H1 (cell line): ENCODE measurements at places on chromosomes 13 and 19. TPM values are rescaled to one million over a fixed set of nuclear protein-coding genes. Genes with fewer than 3 reads are reported as not detected.

The CGB7 gene
- 0.52 and 1.2 TPM in 2 replicates for total RNA-seq

The KIR2DL1 gene
- not detected in 2 replicates for total RNA-seq

The TICAM1 gene
- 0.65 TPM in 2 replicates for total RNA-seq

The KIR3DL3 gene
- total RNA-seq, result not detected in 2 replicates

The CGB8 gene
- total RNA-seq, result 0.46 TPM in 1 of 2 replicates, not detected in the other

DNA sequence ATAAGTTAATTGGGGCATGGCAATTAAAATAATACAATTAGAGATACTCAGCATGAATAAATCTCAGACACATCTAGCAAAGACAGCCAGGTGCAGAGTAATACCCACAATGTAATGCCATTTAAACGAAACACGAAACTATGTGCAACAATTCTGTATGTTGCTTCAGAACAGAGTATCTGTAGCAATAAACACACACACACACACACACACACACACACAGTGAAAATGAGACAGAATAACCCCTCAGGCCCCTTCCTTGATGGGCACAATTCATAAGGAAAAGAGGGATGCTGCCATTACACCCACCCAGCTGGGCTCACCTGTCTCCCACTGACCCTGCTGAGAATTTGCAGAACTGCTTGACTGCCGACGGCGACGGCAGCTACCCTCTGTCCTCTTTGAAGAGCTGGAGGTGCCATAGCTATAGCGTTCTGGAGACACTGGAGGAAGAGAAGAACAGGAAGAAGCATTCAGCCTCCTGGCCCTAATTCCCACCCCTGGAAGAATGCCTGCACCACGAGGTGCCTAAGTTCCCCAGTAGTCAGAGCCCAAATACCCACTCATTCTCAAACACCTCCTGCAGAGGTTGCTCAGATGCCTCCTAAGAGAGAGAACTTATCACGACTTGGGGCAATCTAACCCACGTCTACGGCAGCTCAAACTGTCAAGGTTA lies 2.5 kb downstream of the DEDD2 start:
- DNase-seq, result no peak

The ZNF835 gene
- total RNA-seq, result 1.8 and 2.2 TPM in 2 replicates

- DNase-seq, result no peak
Observed at GRCh38 chr13:33341861-33342452, 56.4 kb upstream of the STARD13 start.

GRCh38 chr19:49413348-49413747 lies 9.9 kb downstream of the PTH2 start:
- DNase-seq, result no peak

DNA sequence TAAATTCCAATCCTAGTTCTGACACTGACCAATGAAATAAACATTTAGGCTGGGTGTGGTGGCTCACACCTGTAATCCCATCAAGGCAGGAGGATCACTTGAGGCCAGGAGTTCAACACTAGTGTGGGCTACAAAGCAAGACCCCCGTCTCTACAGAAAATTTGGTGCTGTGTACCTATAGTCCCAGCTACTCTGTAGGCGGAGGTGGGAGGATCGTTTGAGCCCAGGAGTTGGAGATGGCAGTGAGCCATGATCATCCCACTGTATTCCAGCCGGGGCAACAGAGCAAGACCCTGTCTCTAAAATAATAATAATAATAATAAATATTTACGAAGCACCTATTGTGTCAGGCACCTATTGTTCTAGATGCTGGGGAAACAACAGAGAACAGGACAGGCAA lies 6.7 kb downstream of the IRGQ start:
- DNase-seq, result no peak

DNA sequence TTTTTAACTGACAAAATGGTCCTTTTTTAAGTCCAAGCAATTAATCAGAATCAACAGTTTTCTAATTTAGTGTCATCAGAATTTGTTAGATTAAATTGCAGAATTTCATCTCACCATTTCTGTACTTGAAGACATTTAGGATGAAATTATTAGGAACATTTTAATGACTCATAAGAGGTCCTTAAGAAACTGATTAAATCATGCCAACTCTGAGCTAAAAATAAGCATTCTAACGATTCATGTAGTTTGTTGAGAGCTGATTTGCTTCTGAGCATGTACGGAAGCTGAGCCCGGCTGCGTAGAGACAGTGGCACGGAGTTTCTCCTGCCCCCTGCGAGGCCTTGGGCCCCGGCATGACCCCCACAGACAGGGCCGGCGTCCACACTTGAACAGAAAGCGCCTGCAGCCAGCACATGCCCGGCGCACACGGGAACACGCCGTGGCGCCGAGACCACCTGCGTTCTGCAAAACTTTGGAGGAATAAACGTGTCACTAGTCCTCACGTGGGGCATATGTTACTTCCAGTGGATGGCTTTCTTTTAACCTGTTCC lies 89.7 kb upstream of the MCF2L start:
- DNase-seq, result no peak

DNA sequence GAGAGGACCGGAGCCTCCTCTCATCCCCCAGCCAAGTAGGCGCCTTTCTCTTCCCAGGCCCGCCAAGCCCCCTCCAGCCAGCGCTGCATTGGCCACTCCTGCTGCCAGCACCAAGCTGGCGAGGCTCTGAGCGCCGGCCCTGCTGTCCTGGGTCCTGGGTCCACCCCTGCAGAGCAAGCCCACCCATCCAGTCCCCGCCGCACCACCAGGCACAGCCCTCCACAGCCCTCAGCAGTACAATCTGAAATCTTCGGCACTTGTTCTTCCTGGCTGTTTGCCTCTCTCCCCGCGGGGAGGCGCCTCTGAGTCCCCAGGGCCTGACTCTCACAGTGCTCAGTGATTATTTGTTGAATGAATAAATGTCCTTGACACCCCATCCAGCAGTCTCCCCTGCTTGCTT lies 236.4 kb upstream of the SGCG start:
- no peak for DNase-seq

DNA sequence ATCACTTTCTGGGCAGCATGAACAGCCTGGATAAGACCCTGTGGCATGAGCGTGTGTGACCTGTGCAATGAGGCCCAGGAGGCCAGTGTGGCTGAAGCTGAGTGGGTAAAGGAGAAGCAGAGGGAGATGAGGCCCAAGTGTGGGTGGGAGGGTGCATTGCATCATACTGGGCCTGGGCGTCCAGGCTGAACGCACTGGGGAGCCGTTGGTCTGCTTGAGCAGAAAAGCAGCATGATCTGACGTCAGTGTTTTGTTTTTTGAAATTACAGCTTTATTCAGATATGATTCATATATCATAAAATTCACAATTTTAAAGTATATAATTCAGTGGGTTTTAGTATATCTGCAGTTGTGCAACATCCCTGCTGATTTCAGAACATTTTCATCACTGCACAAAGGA lies 409.7 kb downstream of the HS6ST3 start:
- DNase-seq, result no peak

DNA sequence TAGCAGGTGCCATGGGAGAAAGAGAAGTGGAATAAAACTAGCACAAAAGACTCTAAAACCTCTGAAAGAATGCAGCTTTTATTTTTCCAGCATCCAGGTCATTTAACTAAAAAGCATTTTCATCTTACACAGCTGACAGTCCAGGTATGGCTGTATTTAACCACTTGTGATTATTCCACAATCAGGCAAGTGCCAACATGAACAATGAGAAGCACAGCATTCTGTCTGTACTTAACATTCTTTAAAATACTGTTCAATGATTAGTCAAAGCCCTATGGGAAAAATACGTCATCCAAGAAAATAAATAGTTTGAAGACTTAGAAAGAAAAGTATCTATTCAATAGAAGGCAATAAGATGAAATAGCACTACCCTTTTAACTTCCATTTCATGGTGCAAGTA lies 246.9 kb downstream of the LIG4 start:
- no peak for DNase-seq

The KRTDAP gene
- total RNA-seq, result 0.69 and 1.0 TPM in 2 replicates

- no peak for DNase-seq
Observed at GRCh38 chr13:112464720-112465119, 88.6 kb downstream of the SPACA7 start.
